ENCODE measurements at places on chromosomes 3 and 15.

DNA sequence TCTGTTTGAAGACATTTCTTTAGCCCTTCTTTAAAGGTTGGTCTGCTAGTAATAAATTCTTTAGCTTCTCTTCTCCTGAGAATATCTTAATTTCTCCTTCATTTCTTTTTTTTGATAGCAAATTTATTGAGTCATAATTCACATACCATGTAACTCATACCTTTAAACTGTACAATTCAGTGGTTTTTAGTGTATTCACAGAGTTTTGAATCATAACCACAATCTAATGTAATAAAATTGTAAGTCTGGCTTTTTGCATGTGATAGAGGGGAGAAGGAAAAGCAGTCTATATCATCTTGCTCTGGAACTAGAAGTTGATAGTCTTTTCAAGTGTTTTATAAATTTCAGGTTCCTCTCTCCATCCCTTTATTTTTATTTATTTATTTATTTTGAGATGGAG lies 81.3 kb downstream of the APBA2 start:
- DNase-seq = no peak

- no peak for DNase-seq
These were observed 82.3 kb upstream of the RNF7 start for GRCh38 chr3:141655801-141656200.

DNA sequence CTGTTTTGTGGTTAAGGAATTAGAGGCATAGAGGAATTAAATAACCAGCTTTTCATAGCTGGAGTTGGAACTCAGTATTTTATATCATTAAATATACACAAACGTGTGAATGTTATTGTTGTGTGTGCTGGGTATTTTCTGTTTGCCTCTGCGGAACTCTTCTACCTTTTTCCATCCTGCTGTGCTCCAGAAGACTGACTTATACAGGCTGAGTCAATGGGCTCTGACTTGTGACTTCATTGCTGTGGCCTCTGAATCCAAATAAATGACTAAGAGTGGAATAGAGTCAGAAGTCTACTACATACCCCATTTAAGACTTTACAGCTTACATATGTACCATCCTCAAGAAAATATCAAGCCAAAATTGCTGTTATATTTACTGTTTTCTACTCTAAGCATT lies 17.6 kb downstream of the ARIH1 start:
- DNase-seq = peak; percentile 28

DNA sequence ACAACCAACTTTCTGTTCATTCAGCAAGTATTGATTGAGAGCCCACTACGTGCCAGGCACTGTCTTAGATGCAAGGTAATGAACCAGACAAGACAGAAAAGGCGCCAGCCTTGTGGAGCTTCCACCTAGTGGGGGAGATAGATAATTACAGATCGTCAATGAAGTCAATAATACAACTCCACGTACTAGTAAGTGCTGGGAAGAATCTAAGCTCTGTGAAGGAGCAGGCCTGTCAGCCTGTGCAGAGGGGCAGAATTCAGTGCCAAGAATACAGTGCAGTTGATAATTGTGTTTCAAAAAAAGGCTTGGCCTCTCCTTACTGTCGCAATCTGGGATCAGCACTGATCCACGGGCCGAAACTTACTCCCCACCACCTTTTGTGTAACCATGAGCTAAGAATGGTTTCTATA lies 186.3 kb downstream of the FEZF2 start:
- no peak for DNase-seq

DNA sequence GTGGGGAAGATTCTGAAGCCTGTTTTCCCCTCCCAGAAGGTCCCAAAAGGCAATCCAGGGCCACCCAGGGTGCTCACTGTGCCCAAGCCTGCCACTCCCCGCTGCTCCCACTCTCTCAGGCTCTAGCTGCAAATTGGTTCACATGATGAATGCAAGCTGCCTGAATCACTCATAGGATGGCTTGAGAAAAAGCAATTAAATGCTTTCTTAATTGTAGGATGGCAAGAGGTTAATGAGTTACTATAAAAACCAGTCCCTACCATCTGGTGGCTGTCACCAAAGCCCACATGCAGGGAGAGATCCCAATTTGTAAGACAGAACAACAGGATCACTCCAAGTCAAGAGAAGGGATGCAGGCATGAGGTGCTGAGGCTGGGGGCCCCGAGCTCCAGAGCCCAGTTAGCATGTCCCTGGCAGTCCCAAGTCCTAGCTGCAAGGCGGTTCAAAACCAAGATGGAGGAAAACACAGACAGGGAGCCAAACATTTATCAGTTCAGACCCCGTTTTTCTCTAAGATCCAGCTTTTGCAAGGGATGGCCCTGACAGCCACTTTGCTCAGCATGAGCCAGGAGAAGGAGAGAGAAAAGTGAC lies 207.1 kb downstream of the UACA start:
- DNase-seq = no peak

DNA sequence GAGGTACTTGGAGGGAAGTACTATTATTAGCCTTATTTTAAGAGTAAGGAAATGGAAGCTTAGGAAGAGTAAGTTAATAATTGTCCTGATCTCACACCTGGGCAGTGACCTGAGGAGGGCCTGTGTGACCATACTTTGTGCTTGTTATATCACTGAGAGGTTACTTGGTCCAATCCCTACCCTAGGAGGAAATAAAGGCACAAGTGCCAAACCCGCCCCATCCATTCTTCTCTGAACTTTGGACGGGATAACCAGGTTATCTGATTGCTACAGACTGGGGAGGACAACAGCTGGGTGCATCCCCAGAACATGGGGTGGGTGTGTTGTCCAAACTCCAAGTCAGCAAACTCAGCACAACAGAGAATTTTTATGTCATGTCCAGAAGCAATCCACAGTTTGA lies 77.7 kb upstream of the NR2E3 start:
- DNase-seq = no peak

- no peak for DNase-seq
These were observed 31.5 kb upstream of the LAMP3 start for GRCh38 chr3:183193762-183194689.

DNA sequence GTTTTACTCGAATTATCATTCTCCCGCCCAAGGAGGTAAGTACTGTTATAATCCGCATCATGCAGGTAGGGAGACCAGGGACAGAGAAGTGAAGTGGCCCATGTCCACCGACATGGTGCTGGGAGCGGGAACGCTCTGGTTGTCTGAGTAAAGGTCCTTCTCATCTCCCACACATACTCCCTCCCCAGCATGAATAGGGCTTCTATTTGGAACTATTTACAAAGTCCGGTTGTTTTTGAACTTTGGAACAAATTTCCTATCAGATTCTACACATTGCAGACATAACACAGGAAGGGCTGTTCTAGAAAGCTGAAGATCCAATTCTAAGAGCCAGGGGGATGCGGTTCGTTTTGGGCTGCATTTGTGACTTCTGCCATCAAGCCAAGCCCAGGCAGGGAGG lies 94.8 kb upstream of the TLE3 start:
- no peak for DNase-seq

DNA sequence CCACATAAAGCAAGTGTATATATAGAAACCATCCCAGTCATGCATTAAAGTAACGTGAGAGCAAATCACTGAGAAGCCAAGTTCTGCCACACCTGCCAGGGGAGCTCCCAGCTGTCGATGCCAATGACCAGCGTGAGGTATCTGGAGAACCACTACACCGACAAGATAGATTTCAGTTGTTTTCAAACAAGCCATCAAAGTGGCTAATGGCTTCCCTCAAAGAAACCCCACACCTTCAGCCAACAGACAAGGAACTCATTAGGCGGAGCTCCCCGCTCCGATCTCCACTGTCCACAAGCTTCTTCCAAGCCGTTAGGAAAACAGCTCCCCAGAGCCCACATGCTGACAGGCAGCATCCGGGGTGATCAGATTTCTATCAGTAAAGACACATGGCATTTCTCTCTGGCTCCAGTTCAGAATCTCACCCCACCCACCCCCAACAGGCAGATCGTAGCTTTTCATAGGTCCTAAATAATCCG lies 54.2 kb upstream of the SPATA12 start:
- no peak for DNase-seq

- DNase-seq = no peak
These were observed 387.5 kb downstream of the NLGN1 start for GRCh38 chr3:173785004-173785403.

GRCh38 chr3:111617912-111618601 lies 22.9 kb upstream of the ZBED2 start:
- DNase-seq = no peak

DNA sequence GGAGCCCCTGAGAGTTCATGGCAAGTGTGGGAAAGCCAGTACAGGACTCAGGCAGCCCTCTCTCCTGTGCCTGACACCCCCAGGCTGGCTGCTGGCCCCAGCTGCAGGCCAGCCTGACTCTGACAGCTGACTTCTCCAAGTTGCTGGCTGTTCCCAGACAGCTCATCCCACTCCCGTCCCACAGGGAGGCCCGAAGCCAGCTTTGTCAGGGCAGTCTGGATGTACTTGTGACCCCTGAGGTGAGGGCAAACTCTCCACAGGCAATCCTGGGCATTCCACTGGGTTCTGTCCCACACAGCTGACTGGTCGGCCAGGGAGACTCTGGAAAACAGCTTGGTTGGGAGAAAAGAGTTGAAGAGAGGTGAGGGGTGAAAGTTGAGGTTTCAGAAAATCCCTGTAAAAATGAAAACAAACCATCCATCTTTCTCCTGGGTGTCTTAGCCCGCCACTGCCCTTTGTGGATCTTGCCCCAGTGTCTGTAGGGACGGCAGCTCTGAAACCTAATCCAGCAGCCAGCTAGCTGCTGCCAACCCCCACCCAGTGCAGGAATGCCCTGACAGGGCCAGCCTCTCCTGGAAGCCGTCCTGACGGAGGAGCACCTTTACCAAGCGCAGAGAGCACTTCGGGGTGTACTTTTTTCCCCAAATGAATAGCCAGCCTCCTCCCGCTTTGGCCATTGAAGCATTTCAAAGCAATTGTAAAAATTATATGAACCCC lies 87.9 kb downstream of the DNAJB8 start:
- no peak for DNase-seq

- no peak for DNase-seq
These were observed 1.8 kb upstream of the MYL3 start for GRCh38 chr3:46865031-46865507.

GRCh38 chr3:139121513-139122220 lies 77.0 kb upstream of the PRR23C start:
- DNase-seq = no peak

DNA sequence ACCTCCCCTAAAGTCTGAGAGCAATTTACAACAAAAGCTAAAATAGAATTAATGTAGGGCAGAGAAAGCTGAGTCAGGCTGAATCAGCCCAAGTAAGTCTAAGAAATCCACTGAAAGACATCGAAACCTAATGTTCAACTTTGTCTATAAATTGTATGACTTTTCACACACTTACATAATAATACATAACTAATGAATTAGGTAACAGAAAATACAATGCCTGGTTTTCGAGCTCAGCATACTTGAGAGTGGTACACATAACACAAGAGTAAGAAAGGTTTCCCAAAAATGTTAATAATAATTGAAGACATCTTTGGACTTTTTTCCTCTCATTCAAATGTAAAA lies 55.3 kb upstream of the VGLL4 start:
- DNase-seq = no peak

DNA sequence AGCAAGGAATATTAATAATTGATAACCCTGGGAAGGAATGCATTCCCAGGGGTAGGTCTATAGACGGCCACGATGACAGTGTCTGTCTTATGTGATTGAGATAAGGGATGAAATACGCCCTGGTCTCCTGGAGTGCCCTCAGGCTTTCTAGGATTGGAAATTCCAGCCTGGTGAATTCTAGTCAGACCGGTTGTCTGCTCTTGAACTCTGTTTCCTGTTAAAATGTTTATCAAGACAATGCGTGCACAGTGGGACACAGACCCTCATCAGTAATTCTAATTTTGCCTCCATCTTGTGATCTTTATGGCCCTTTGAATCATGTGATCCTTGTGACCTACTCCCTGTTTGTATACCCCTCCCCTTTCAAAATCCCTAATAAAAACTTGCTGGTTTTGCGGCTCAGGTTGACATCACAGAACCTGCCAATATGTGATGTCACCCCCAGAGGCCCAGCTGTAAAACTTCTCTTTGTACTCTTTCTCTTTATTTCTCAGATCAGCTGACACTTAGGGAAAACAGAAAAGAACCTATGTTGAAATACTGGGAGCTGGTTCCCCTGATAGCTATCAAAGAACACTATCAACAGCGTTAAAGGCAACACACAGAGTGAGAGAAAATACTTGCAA lies 183.3 kb downstream of the PDE8A start:
- DNase-seq = no peak

DNA sequence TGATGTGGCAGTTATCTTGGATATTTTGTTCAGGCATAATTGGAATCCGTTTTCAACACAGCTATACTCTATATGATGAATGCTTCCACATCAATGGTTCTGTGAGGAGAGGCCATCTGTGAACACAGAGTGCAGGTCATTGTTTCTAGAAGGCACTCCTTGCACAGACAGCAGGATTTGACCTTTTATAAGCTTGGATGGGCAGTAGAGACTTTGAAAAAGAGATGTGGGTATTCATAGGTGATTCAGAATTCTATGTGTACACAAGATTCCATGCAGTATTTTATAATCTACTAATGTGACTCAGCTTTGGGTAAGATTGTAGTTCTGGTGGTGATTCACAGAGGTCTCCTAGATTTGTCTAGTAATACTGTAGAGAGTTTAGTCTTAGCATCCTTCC lies 12.5 kb downstream of the ARPP21 start:
- DNase-seq = peak; percentile 12

GRCh38 chr15:74956648-74957475 lies at the start of gene RPP25:
RPP25 (minus strand) TSS chr15:74956772; CDS start chr15:74956583, 189 bp downstream.
- no peak for DNase-seq

GRCh38 chr15:100140527-100141308 lies 201.1 kb downstream of the ADAMTS17 start:
- DNase-seq = no peak

DNA sequence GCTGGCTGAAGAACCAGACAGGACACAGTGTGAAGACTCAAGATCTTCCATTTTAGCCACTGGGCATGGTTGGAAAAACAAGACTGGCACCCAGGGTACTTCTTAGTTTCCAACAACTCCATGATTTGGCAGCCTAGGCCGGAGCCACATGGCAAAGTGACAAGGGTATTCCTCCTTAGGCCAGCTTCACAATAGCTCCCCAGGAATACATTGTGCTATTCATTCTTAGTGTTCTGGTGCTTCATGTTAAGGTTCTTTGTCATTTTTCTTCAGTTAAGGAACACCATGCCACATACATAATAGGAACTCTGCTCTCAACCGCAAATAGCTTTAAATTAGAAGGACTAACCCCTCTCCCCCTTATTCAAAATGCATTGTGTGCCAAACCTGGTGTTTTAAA lies 8.0 kb upstream of the FILIP1L start:
- no peak for DNase-seq

DNA sequence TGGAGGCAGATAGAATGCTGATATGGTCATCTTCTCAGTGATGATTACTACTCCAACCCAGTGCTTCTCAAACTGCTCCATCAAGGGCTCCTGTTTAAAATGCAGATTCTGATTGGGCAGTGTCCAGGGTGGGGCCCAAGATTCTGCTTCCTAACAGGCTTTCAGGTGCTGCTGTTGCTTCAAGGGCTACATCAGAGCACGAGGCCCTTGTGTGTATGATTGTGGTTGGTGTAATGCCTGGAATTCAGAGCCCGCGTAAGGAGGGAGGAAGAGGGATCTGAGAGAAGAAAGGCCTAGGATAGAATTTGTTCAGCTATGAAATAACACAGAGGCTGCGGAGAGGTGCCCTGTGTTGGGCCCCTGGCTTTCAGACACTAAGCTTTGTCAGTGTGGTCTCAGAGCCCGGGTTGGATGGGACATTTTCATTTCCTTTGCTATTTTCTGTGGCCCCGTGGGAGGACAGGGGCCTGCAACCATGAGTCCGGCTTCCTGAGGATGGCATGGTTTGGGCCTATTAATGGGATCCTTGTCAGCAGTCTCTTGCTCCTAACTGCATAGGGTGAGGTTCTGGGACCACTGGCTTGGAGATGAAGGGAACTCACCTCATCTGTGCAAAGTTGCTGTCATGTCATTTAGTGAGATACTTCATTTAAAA lies 53.0 kb downstream of the ATP1B3 start:
- no peak for DNase-seq

All from kidney capillary endothelial cell (primary cell).